ENCODE measurements at places on chromosomes 3 and 15.

- DNase-seq = peak; percentile 75
These were observed 1.2 kb downstream of the CLSTN2 start for GRCh38 chr3:139935866-139936817.

DNA sequence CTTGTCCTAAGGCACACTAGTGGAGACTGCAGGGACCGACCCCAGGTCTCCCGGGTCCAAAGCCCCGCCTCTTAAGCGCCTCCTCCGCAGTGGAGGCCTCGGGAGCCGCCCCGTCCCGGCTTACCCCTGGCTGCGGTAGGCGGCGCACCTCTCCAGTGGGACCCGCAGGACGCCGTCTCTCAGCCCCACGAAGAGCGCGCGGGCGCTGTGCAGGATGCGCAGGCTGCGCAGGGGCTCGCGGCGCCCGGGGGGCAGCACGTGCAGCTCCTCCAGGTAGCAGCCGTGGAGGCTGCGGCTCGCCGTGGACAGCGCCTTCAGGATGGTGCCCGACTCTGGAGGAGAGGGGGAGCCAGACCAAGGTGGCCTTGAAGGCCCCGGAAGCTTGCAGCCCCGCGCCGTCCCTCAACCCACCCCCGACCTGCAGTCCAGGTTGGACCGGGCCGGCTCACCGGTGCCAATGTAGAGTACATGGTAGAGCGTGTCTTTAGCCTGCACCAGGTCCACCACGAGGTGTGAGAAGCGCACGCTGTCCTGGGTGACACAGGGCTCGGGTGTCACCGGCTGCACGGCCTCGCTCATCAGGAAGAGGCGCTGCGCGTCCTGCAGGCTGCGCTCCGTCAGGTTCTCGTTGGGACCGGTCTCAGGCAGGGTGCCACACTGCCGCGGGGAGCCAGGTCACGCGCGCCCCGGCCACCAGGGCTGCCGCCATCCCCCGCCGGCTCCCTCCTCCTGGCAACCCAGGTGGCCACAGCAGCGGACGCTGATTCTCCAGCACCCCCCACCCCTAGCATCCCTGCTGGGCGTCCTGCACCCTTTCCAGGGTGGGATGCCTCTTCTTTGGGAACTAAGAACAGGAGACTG is 105.5 kb downstream of the SEMA5B start:
- peak; percentile 96 for DNase-seq

DNA sequence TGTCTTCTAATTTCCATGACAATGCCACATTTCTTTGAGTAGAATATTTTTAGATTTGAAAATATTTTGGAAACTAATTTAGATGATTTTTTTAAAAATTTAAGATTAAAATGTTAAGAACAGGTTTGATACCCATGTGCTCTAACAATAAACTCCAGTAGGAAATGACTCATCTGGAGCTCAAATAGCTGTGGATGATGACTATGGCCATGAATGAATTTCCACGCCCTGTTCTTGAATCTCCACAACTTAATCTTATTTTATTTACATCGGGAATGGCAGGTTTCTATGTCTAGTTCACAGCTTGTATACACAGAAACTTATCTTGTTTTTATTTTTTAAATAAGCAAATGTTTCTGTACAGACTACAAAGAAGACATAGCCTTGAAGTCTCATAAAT is 726.8 kb downstream of the NAALADL2 start:
- DNase-seq = no peak

GRCh38 chr3:13301286-13301987 is 118.7 kb downstream of the NUP210 start:
- peak; percentile 89 for DNase-seq

- no peak for DNase-seq
These were observed 57.8 kb upstream of the SUCLG2 start for GRCh38 chr3:67712259-67712658.

DNA sequence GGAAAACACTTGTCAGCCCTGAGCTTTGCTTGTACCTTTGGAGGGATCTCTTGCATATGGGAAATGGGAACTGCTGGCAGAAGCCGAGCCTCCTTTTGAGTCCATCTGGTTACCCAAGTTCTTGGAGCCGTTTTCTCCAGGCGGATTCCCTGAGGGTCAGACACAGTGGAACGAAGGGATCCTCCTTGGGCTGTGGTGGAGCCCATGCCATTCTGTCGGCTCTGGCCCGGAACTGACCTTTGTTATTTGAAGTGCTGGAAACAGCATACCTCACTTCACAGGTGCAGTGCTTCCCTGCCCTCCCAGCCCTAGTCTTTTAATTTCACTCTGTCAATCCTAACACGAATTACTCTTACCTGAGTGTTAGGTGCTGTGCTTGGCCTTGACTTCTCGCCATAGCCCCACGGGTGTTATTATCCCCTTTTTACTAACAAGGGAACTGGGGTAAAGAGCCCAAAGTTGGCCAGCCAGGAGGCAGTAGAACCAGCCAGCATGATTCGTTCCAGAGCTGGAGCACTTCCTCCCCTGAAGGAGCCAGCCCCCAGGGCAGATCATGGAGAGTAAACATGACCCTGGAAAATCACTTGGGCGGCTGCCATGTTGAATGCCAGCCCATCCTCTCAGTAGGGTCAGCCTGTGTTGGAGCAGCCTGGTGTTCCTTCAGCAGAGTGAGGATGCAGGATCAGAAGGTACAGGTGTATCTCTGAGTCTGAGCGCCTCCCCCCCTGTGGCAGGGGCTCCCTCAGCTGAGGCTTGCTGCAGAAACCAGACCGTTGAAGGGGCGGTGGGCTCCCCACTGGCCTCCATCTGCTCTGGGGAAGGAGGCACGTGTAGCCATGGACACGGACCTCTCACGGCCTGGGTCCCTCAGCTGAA is 143.2 kb downstream of the DNAJB8 start:
- no peak for DNase-seq

DNA sequence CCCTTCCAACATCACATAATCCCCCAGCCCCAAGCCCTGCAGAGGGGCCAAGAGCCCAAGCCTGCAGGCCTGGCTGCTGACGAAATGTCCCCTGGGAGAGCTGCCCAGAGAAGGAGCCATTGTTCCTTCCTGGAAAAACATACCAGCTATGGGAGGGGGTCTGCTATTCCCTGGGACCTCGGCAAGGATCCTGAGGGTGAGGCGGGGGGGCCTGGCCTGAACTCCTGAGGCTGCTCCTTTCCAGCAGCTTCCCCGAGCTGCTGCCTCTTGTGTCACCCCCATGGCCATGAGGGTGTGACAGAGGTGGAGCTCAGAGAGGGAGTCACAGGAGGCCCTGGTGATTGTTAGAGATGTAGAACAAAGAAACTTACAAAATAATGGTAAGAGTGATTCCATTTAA is 12.9 kb downstream of the LOXL1 start:
- peak; percentile 44 for DNase-seq

DNA sequence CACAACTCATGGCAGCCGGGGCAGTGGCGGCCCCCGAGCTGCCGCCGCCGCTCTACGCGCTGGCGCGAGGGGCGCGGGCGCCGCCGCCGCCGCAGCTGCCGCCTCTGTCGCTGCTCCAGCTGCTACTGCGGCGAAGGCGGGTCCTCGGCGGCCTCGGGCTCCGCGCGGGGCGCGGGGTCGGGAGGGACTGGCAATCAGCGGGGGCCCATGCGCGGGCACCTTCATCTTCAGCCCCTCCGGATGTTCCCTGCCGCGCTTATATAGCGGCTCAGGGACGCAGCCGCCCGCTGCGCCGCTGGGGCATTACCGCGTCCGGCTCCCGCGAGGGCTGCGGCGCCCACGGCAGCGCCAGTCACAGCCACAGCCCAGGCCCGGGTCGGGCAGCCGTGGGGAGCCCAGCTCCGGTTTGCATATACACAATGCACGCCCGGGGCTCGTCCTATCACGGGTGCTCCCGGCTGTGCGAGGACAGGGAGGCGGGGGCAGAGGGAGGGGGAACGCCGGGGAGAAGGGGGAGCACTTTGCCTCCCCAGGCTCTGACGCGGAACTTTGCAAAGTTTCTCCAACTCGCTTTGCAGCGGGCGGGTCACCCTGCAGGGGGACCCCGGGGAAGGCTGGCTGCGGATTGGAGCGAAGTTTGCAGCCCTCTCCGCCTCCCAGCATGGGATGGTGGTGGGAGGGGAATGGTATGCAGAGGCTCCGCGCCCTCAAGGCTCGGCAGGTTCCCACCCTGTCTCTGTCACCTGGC is at the start of gene VGLL3:
TSS of gene VGLL3 (minus strand) at position 416 of the 748 bp plus-strand sequence. CDS start at position 10, 406 bp downstream.
- DNase-seq = peak; percentile 86

DNA sequence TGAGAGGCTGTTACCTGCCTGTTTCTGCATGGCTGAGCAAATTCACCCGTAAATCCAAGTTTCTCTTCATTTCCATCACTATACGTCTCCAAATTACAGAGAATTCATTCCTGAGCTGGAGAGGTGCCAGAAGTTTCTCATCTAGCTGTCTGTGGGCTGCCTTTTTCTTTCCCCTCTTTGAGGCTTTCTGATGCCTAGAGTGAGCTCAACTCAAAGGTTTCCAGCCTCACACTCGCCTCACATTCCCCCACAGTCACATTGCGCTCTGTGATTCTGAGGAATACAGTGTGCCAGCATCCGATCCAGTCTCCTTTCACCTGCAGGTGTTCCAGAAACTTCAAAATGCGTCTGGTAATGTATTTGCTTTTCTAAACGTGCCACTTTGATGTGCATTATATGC is 267.2 kb downstream of the MFSD1 start:
- DNase-seq = no peak

DNA sequence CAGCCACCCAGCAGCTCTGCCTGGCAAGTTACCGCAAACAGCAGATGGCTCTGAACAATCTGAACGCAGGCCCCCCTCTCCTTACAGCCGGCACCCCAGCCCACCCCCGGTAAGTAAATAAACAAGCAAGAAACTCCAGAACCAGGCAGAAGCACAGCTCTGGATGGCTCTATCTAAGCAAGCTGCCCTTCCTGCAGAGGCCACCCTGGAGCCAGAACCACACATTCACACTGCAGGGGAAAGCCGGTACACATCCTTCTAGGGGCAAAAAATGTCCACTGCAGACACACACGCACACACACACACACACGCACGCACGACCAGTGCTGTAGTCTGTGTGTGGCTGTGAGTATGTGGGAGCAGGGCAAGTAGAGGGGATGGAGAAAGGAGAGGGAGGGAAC is 63.9 kb downstream of the ADCY5 start:
- no peak for DNase-seq

DNA sequence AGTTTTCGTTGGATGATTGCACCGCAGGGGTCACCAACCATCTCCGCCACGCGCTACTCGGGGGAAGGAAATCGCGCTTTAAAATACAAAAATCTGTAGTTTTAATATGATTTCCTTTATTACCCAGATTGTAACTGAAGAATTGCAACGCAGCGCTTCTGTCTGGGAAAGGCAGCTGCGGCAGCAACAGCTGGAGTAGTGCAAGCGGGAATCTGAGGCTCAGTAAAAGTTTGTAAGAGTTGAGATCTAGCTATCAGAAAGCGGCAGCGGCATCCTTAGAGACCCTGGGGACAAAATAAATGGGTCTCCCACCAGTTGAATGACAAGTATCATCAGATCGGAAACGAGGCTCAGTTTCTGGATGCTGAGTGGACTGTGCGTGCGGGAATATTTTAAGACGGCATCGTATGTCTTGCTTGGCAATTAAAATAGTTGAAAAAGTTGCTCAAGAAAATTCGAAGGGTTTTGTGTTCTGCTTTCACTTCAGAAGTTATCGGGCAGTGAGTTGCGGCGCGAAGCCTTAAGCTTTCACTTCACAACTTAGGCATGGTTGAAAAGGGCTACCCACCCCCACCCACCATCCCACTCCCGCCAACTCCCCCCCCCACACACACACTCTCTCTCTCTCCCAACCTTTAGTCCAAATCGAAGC is 2.7 kb downstream of the MECOM start:
- peak; percentile 51 for DNase-seq

- no peak for DNase-seq
These were observed 51.0 kb upstream of the ATOSA start for GRCh38 chr15:52730173-52730572.

DNA sequence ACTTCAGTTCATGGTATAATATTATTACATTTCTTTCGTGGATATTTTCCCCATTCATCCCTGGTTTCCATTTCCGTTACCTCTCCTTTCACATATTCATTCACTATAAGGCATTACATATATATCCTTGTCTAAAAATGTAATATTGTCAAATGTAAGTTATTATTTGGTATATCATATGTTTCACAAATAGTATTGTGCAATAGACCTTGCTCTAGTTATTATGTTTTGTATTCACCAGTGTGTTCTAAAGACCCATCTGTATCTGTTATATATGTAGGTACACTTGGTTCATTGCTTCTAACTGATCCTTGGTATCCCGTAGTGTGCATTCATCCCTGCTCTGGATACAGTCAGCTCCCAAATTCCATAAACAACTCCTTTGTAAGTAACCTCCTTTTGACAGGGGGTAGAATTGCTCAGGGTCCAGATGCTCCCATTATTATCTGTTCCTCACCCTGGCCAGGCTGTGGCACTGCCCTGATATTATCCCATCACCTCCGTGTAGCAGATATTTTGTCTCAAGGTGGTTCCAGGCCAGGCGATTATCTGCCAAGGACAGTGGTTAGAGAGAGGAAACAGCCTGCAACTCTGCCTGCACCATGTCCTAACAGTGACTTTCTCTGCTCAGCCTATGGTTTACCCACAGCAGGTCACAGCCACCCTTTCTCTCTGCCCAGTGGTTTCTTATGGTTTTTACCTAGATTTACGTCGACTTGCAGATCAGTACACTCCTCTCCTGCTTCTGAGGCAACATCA is 29.2 kb downstream of the PAQR9 start:
- DNase-seq = no peak

- DNase-seq = no peak
These were observed 1048.5 kb downstream of the NTRK3 start for GRCh38 chr15:87207990-87208580.

DNA sequence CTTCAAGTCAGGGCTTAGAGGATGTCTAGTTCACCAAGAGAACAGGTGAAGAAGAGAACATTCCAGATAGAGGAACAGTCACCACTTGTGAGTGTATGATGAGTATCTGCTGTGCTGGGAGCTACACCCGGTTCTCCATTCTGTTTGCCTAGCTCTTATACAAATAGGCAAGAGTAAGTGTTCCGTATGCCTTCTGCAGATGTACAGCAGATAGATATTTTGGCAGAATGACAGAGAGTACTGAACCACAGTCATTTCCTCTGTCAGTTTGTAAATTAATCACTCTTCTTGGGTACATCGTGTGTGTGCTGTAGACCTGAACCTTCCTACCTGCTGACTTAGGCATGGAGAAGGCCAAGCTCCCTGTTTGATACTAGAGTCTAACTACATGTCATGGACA is 108.3 kb upstream of the CTDSPL start:
- DNase-seq = no peak

- no peak for DNase-seq
These were observed 221.1 kb upstream of the TLE3 start for GRCh38 chr15:70318594-70319465.

GRCh38 chr3:16058521-16058920 is 116.0 kb upstream of the GALNT15 start:
- DNase-seq = no peak

DNA sequence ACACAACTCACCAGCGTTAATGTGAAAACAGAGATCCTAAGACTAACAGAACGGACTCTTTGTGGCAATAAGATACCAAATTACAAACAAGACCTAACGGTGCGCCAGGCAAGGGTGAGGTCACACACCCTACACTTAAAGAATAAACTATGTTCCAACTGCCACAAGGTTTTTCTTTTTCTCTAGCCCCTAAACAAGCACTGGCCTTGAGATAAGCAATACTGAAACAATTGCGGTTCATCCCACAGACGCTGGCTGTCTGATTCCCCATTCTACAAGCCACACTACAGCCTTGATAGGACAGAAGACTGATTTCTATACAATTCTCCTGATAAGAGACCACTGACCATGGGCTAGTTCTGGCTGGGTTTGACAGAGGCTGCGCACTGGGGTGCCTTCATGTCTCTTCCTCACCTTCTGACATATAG is 20.5 kb upstream of the LIMD1 start:
- no peak for DNase-seq

- DNase-seq = no peak
These were observed 227.3 kb downstream of the FOXP1 start for GRCh38 chr3:71356265-71356664.

- no peak for DNase-seq
These were observed 168.8 kb downstream of the ADAMTS9 start for GRCh38 chr3:64518950-64519349.
